ENCODE measurements at places on chromosomes 3 and 15.

DNA sequence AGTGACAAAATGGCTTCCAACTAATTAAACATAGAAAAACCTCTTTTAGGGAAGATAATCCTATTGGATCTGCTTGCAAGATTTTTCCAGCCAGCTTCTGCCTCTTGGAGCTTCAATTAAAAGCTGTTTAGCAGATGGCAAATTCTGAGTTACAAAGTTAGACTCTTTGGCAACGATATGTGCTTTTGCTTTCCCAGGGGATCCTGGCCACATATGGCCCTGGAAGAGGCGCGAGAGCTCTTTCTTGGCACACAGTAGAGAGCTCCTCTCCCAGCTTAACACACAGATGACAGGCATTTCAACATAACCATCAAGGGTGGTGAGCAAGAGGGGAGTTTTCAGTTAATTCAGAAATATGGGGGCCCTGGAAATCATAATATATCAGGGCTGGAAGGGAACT is 41.6 kb upstream of the GALNT15 start:
- DNase-seq, result no peak

DNA sequence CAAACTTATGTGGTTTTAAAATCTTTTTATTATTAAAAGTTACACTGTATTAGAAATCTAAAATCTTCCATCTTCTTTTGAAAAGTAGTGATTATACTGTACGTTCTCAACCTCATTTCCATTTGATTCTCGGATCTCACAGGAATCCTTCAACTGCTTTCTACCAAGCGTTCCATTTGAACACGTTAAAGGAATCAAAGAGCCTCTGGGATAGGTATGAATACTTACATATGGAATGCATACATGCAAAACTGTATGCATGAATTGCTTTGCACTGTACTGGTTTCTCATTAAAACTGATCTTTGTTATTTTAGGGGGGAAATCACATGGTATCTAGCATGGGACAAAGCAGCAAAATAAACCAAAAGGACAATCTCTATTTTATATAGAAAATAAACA is 14.8 kb downstream of the TSC22D2 start:
- no peak for DNase-seq

DNA sequence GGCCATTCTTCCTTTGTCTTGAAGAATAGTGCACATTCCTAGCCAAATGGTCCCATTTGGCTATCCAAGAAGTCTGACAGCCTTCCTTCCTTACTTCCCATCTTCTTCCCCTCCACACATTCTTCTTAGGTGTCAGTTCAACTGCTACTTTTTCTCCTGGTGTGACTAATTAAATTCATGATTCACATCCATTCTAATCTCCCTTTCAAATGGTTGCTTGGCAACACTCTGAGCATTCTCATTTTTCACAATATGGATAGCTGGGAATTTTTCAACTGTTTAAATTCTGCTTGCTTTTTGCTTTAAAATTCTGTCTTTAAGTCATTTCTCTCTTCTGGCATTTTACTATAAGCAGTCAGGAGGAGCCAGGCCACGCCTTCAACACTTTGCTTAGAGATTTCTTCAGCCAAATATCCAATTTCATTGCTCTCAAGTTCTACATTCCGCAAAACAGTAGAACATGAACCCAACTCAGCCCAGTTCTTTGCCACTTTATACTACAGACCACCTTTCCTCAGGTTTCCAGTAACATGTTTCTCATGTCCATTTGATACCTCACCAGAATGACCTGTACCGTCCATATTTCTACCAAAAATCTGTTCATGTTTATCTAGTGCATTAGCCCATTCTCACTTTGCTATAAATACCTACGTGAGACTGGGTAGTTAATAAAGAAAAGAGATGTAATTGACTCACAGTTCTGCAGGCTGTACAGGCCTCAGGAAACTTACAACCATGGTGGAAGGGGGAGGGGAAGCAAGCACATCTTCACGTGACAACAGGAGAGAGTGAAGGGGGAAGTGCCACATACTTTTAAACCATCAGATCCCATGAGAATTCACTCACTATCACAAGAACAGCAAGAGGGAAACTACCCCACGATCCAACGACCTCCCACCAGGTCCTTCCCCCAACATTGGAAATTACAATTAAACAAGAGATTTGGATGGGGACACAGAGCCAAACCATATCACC is 31.9 kb upstream of the MCF2L2 start:
- no peak for DNase-seq

DNA sequence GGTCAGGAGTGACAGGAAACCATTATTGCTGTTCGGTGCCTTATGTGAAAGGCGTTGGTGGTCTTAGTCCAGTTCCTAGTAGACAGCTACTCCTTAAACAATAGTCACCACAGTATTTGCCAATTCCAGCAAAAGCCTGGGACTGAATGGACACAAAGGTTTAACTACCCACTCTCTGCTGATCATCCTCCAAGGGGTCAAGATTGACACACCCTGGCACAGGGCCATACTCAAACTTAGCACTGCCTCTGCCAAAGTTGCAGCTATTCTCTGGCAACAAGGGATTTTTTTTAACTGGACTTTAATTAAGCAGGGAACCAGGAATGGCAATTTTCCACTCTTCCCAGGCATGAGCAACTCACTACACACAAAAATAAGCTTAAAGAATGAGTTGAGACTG is 193.9 kb downstream of the NLGN1 start:
- no peak for DNase-seq

DNA sequence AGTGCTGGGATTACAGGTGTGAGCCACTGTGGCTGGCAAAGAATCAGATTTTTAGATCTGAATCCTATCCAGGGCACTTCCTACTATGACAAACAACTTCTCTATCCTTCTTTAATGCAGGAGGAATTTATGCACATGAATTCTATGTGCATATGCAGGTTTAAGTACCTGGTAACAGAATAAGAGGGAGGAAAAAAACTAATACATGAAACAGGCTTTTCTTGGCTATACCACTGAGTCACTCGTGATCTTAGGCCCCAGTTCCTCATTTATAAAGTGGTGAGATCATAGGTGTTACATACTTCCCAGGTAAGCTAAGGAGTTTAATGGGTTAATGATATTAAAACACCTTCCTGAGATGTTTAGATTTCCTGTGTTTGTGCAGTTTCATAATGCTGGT is 108.2 kb downstream of the TP63 start:
- DNase-seq, result no peak

DNA sequence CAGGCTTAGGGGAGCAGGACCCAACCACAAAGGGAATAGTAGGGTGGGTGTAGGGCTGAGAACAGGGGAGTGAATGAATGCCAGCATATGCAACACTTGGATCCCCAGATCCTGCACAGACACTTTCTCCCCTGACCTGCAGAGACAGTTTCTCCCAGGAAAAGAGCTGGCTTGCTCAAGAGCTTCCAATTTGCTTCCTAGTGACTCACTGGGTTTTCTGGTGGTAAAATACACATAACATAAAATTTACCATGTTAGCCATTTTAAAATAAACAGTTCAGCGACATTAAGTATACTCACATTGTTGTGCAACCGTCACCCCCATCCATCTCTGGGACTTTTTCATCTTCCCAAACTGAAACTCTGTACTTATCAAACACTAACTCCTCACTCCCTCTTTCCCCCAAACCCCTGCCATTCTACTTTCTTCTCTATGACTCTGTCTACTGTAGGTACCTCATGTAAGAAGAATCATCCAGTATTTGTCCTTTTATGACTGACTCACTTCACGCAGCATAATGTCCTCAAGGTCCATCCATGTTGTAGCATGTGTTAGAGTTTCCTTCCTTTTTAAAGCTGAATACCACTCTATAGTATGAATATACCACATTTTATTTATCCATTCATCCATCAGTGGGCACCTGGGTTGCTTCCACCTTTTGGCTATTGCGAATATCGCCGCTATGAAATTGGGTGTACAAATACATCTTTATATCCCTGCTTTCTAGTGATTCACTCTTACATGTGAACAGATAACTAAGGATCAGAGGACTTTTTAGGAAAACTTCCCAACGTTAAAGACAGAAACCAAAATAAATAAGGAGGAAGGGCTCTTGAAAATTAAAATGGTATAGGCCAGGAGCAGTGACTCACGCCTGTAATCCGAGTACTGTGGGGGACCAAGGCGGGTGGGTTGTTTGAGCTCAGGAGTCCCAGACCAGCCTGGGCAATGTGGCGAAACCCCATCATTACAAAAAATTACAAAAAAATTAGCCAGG is 95.6 kb upstream of the TJP1 start:
- no peak for DNase-seq

DNA sequence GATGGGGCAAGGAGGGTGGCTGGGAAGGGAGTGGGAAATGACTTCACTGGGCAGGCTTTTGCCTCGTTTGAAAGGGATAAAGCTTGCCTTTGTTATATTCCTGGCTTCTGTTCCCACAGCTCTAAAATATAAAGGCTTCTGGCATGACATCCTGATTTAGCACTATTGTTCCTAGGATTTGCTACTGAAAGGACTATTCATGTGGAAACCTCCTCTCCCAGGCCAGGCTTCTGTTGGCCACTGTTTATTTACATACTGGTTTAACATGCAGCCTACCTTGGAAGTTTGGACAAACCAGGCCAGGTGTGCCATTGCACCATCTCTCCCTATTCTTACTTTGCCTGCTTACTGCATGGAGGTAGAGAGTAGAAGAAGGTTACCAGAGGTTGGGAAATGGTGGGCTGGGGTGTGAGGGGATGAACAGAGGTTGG is 2.4 kb upstream of the LMCD1 start:
- DNase-seq, result no peak

DNA sequence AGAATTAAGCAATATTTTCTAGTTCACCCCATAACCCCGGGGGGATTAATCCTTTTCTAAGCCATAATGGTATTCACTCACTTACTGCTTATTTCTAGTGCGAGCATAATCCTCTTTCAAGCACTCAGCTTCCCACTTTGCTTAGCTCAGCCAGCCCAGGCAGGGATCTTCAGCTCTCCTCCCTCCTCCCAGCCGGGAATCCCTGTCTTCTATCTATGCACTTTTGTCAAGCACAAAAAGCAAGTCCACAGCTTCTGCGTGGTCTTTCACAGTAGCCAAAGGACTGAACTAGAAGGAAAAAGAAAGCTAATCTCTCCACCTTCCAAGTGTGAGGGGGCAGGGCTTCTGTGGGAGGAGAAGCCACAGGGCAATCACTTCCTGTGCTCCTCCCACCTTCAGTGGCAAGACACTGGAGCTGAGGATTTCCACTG is 62.8 kb downstream of the PEX5L start:
- no peak for DNase-seq

DNA sequence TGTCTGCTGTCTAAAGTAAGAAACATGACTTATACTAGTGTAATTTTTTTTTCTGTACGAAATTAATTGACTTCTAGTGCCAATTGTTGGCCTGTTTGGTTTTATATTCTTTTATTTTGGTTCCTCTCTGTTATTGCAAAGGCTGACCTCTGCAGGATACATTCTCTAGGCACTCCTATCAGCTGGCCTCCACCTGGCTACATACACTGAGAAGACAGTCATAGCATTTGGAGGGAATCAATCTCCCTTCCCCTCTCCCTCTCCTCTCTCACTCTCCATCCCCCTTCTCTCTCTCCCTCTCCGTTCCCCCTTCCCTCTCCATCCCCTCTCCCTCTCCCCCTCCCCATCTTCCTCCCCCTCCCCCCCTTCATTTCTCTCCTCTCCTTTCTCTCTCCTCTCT is 116.7 kb downstream of the MCTP2 start:
- DNase-seq, result no peak

DNA sequence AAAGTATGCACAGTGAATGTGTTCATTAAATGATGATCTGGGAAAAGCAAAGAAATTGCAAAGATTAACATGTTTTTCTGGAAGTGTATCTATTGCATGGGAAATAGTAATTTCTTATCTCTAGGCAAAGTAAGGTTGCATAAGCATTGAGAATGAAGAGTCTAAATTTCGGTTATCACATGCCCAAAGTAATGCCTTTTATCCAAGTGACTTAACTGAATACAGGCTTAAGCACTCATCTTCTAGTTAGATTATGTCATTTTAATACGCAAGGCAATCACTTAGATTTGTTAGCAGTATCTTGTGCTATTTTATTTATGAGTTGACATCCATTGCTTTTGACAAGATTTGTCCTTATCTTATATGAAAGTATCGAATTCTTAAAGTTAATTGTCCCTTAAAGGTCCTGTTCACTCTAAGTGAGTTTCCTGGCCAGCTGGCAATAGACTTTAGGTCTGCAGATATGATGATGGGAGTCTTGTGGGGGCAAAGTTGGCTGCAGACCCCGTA is 100.5 kb downstream of the NAALADL2 start:
- DNase-seq, result no peak

DNA sequence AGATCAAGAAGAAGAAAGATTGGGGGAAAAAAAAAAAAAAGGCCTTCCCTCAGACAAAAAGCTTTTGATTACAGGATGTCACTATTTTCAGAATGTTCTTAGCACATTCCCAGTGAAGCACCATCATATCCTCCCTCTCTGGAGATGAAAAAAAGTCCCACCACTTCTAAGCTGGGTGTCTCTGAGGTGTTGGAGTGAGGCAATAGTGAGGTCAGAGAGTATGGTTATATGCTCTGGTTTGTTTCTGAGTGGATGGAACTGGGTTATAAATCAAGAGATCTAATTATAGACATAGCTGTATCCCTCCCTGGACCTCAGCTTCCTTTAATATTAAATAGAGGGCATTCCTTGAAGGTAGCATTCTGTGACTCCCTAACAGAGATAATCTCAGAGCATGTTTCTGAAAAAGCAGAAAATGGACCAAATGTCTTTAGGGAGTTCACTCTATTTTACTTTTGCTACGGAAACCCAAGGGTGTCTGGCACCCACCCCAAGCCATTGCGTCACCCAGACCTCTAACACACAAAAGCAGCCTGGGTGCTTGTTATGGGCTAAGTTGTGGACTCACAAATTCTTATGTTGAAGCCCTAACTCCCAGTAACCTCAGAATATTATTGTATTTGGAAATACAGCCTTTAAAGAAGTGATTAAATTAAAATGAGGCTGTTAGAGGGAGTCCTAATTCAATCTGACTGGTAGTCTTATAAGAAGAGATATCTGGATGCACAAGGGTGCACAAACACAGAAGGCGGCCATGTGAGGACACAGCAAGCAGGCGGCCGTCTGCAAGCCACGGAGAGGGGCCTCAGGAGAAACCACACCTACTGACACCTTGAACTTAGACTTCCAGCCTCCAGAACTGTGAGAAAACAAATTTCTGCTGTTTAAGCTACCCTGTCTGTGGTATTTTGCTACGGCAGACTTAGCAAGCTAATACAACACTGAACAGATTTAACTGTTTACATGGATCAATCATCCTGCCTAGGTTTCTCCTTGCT is 81.5 kb downstream of the MB21D2 start:
- no peak for DNase-seq

GRCh38 chr15:76345880-76346668 is 9.5 kb downstream of the ISL2 start:
- DNase-seq, result no peak

DNA sequence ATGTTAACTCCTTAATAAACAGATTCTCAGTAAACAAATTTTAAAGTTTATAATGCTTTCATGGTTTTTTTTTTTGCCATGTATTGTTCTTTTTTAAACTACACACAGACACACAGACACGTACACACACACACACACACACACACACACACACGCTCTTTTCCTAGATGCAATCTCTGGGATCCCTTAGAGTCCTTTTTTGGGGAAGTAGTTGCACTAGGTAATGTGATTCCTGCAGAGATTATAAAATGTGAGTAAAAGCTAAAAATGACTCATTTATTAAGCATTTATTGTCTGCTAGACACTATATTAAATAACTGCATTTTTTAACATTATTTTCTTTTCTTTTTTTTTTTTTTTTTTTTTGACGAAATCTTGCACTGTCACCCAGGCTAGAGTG is 19.9 kb downstream of the NDUFB5 start:
- no peak for DNase-seq
